Stimulated activated CD4-positive, alpha-beta T cell treated with anti-CD3 and anti-CD28 coated beads, Interleukin-15, amount 100 ng/mL, for 1 hour (primary cell): ENCODE measurements at places on chromosomes 3 and 15.

GRCh38 chr3:18758047-18758704, 333.0 kb upstream of the SATB1 start:
- DNase-seq = no peak

GRCh38 chr15:46386356-46386755, 751.5 kb downstream of the SQOR start:
- DNase-seq = no peak

GRCh38 chr3:195872800-195873199, 35.6 kb downstream of the TNK2 start:
- no peak for DNase-seq

GRCh38 chr3:133412183-133413132, 12.6 kb downstream of the BFSP2 start:
- DNase-seq = no peak

- no peak for DNase-seq
Observed at GRCh38 chr15:77201665-77202064, 130.8 kb upstream of the TSPAN3 start.

GRCh38 chr3:72317491-72317890, 530.8 kb downstream of the SHQ1 start:
- DNase-seq = no peak
